ENCODE measurements at places on chromosomes 4 and X.

DNA sequence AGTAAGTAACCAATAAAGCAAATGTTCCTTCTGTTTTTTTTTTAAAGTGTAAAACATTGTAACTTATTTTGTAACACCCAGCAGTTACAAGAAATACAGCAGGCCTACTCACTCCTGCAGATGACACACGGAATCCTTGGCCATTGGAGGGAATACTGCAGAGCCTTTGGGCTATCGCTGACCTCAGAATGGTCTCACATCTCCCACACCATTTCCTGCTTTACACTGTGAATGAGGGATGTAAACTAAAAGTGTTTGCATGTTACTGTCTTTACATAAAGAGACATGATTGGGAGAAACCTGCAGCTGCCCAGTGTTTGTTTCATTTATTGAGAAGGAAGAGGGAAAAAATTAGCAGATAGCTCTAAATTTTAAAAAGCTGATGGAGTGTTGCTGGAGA, 64.1 kb downstream of the USP46 start:
- no peak for DNase-seq

DNA sequence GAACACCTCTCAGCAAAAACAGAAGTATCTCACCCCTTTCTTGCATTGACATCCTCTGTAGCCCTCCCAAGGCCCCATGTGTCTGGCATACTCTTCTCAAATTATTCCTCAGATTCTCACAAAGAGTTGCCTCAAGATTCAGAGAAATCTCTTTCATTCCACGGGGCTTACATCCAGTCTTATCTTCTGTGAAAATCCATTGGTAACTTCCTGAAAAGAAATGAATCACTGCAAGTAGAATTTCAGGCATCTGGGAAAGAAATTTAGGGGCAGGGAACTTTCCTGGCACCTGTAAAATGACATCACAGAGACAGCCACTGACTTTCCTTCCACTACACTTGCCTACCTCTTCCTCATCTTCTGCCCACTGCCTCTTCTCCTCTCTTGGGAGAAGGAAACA, 182.5 kb upstream of the ARHGEF9 start:
- DNase-seq, result no peak

- DNase-seq, result no peak
Observed at GRCh38 chrX:111520506-111520905, 9.1 kb downstream of the SERTM2 start.

DNA sequence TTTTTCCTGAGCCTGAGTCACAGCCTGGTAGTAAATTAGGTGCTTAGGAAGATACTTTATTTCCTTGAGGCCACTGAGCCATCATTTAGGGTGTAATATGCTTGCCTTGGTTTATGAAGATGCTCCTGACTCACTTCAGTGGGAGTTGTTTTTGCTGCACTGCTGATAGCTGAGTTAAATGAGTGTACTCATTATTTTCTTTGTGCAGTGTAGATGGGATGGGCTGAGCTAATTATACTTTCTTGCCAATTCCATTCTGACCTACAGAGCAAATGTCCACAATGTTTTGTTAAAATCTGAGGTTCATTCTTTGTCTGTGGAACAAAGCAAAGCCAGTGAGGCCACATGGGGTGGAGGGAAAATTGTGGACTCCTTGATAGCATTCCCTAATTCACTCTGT, 60.0 kb downstream of the FGF13 start:
- no peak for DNase-seq

DNA sequence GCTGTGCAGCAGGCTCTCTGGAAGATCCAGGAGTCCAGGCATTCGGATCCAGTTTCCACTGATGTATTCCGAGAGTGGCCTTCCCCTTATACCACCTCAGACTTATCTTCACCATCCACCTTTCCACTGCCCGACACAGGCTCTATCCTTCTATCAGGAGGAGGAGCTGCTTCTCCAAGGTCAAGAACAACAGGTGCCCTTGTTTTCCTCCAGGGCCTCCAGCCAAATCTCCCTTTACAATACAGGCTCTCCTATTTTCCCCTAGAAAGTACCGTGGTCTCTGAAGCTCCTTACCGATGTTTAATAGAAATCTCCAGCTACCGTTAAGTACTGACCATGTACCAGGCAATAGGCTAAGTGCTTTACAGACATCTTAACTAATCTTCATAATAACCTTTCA, 61.3 kb downstream of the AFAP1 start:
- DNase-seq, result no peak

DNA sequence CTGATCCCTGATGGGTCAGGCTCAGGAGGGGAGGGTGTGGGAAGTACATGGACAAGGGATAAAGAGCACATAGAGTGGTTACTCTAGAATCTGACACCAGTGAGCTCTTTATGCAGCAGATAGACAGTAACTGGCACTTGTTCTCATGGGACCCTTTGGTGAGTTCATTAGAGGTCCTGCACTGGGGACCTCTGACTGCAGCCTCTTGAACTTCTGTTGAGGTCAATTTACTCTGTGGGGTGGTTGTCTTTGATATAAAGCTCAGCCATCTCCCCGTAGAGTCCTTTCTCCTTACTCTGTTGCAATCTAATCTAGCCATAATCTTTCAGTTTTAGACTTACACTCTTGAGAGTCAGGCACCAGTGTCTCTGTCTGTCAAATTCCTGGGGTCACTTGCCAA, 222.4 kb downstream of the GPAT3 start:
- DNase-seq, result no peak

DNA sequence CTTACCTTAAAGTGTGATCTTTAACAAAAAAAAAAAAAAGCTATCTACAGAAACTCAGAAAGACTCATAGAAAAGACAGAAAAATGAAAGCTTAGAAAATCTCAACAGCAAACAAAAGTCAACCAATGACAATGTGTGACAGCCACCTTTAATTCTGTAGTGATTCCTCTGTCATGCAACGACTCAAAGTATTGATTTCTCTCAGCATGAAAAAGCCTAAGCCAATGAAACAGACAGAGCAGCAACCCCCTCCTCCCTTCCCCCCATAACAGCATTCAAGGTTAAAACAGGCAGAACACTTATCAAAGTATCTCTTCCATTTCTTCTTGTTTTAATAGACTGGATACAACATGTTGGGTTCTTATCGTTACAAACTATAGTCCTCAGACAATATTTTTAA, 112.5 kb downstream of the MAB21L2 start:
- no peak for DNase-seq

DNA sequence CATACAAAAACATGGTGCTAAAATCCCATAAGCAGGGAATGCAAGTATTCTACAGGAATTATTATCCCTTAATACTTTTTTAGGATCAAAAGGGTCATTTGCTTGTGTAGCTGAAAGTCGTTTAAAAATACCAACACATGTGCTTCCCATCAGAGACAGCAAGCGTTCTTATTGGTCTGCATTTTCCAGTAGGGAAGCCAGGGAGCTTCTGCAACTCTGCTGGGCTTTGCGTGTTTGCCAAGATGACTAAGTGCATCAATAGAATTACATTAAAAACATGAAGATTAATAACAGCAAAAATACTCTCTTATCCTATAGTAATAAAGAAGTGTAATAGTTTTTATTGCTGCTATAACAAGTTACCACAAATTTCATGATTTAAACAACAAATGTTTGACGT, 111.2 kb downstream of the QDPR start:
- no peak for DNase-seq

GRCh38 chr4:68062501-68062900, 67.2 kb downstream of the TMPRSS11F start:
- DNase-seq, result no peak

- DNase-seq, result no peak
Observed at GRCh38 chrX:44332437-44332836, 11.0 kb downstream of the EFHC2 start.

GRCh38 chr4:7294176-7294756, 101.9 kb downstream of the SORCS2 start:
- DNase-seq, result no peak

DNA sequence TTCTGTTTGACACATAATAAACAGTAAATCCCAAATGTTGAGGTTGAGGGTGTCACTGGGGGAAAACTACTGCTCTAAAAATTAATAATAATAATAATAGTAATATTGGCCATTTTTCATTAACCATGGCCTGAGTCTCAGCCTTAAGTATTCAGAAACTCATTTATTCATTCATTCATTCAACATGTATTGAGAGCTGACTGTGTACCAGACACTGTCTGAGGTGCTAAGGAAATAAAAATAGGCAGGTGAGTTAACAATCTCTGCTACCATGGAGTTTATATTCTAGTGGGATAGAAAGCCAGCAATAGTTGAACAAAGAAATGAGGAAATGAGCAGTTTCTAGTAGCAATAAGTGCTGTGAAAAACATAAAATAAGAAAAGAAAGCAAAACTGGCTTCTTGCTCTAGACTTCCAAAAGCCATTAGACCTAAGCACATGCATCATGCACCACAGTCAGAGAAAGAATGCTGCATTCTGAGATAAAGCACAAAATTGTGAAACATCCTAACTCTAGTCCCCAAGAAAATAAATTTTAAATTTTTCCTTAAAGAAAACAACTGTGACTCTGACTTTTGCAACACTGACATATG, 278.7 kb downstream of the RCHY1 start:
- no peak for DNase-seq
